ENCODE measurements at places on chromosomes 4 and X.

DNA sequence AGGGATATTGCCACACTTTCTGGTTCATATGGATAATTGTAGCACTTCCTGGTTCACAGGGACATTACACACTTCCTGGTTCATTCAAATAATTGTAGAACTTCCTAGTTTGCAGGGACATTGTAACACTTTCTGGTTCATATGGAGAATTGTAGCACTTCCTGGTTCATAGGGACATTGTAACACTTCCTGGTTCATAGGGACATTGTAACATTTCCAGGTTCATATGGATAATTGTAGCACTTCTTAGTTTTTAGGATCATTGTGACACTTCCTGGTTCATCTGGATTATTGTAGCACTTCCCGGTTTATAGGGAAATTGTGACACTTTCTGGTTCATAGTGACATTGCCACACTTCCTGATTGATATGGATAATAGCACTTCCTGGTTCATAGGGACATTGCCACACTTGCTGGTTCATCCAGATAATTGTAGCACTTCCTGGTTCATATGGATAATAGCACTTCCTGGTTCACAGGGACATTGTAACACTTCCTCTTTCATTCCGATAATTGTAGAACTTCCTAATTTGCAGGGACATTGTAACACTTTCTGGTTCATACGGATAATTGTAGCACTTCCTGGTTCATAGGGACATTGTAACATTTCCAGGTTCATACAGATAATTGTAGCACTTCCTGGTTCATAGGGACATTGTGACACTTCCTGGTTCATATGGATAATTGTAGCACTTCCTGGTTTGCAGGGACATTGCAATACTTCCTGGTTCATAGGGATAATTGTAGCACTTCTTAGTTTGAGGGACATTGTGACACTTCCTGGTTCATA, 59.2 kb upstream of the CD99 start:
- no peak for DNase-seq

DNA sequence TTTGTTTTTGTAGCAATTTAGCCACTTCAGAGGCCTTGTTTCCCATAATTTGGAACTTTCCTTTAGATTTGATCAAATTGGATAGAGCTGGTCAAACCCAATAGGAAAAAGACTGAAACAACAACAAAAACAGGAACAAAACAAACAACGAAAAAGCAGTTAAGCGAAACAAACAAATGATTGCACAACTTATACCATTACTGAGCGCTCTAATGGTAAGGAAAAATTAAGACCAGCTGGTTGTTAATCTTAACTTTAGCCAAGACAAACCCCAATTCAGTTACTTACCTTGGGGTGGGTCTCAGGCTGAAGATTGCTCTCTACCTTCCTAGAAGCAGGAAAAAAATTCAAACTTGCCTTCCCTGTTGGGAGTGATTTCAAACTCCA, 38.3 kb downstream of the SPCS3 start:
- DNase-seq, result no peak

- no peak for DNase-seq
These were observed 51.5 kb downstream of the STARD8 start for GRCh38 chrX:68698942-68699341.

GRCh38 chr4:8794491-8794890, 77.1 kb downstream of the HMX1 start:
- DNase-seq, result no peak

DNA sequence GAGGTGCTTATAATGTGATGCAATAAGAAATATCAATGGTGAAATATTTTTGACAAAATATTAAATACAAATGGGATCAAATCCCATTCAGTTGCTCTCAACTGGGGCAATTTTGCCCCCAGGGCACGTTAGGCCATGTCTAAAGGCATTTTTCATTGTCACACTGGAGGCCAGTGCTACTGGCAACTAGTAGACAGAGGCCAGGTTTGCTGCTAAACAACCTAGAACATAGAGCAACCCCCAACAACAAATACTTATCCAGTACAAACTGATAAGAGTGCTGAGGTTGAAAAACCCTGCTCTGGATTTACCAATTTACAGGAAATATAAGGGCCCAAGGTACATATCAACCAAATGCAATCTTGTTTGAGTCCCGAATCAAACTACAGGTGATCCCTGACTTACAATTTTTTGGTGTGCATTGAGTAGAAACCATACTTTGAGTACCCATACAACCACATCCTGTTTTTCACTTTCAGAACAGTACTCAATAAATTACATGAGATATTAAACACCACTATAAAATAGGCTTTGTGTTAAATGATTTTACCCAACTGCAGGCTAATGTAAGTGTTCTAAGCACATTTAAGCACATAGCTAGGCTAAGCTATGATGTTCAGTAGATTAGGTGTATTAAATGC, 237.5 kb downstream of the HNRNPD start:
- DNase-seq, result no peak

DNA sequence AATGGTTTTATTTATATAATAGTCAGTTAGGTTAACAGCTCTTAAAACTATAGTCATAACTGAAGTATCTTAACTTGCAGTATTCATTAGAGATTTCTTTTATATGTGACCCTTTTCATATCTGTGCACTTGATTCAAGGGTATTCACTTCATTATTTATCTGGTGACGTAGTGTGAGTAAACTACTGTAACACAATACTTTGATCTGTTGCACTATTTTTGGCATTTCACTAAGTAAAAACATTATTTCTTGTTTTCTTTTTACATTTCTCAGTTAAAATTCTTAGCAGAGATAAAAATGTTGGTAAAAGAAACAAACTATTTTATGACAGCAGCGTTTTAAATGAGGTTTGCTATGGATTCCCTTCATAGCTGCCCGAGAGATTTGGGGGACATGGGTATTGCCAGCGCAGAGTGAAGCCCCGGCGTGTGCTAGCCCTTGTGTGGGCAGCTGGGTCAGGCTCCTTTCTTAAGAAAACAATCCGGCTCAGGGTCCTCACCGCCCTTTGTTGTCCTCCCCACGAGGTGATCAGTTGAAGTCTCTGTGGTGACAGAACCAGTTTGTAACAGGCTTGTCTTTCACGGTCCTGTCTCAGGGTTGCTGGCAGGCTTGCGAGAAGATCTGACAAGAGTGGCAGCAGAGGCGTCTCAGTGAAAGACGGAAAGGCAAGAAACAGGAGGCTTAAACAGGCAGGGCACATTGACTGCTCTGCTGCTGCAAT, 293.4 kb downstream of the BMPR1B start:
- no peak for DNase-seq

GRCh38 chrX:29231800-29232199, 644.6 kb downstream of the IL1RAPL1 start:
- no peak for DNase-seq

DNA sequence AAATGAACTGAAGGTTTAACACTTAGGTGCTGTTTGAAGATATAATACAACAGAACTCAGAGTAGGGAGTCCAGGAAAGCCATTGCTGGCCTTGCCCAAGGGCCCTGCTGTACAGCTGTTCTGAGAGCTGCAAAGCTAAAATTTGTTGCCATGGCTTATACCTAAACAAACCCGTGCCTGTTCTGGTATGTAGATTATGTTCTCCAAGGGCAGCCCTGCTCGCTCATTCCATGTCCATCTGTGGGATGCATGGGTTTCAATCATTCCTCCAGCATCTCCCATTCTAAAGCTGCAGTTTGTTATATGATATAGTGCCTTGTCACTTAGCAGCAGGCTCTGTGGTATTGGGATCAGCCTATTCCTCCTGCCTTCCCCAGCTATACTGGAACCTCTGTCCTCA, 80.8 kb upstream of the BMPR1B start:
- no peak for DNase-seq

- no peak for DNase-seq
These were observed 154.5 kb downstream of the PALLD start for GRCh38 chr4:168651374-168651773.

DNA sequence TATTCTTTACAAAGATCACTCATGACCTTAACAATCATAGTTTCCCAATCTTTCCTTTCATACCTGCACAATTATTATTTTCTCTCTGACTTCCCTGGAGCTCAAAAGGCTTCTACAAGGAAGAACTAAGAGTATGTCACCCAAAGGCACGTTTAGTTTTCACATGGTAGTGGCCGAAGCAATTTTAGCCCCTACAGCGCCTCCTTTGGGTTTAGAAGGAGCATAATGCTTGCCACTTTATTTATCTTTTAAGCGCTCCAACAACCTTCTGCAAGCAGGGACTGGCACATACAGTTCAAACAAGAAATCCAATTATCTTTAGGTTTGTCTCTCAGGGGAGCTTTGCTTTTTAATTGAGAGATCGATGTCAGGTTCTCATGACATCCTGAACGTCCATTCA, 42.0 kb upstream of the IGSF1 start:
- DNase-seq, result no peak

DNA sequence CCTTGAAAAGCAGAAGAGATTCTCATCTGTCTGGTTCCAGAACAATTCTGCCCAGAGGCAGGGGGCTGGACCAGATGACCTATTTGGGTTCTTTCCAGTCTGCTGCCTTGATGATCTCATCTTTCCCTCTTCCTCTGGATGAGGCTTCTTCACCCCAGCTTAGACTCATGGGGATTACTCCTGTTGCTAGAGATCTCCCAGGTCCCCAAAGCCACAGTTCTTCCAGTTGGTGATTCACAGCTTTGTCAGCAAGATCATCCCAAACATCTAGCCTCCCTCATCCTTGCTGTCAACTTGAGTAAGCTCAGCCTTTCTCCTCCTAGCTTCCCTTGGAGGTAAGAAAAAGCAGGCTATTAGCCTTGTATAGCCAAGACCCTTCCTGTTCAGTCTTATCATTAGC, 64.2 kb upstream of the PJA1 start:
- DNase-seq, result no peak

- DNase-seq, result no peak
These were observed 34.8 kb downstream of the PLAC1 start for GRCh38 chrX:134623293-134624045.

- no peak for DNase-seq
These were observed 371.4 kb upstream of the FAM241A start for GRCh38 chr4:111773858-111774257.

DNA sequence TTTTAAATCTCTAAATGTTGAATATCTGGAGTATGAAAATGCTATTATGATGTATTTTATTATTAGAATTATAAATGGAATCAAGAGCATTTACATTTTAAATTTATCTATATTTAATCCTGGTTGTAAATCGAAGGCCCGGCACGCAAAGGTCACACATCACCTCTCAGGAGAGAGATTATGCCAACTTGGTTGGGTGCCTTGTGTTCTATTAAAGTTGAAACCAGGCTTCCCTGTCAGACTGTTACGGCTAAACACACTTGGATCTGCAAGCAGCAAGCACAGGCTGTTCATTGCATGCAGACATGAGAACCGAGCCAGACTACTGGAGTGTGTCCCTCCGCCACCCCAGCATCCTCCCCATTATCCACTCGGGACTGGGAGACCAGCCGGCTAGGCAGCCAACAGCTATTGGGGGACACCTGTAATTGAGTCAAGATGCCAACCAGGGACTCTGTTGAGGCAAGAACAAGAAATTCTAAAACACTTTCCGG, 16.4 kb upstream of the SEL1L3 start:
- no peak for DNase-seq

DNA sequence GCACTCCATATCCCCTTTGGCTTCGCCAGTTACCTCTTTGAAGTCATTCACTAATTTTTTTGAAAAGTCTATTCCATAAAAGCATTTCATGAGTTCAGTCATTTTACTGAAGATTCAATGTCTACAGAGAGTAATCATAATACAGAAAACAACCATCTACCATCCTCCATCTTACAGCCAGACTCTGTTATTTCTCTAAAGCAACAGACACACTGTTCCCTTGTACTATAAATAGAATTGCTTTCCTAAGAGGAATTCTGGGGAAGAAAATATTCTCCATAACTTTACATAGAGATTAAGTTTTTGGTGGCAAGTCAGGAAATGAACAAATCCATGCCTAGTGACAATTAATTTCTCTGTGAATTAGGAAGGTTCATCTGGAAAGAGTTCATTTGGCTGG, 37.0 kb downstream of the XK start:
- DNase-seq, result no peak

DNA sequence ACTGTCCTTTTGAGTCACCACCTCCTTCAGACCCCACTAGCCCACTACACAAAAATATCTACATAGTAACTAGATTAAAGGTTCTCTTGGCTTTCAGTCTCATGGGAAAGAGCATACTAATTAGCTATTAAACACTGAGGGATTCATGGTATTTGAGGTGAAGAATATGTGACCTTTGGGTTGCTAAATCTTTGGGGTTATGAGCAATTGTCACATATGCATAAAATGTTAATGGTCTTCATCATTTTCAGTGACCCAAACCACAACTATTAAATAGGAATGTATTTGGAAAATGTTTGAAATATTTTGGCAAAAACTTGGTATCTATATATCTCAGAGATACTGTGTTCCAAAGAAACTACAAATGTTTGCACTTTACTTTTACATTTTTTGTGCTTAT, 365.1 kb downstream of the MAGEB5 start:
- DNase-seq, result no peak

- no peak for DNase-seq
These were observed 8.2 kb downstream of the SH3TC1 start for GRCh38 chr4:8207314-8207713.

GRCh38 chr4:174037631-174038030, 245.8 kb downstream of the FBXO8 start:
- DNase-seq, result no peak

GRCh38 chrX:100418556-100418955, 8.5 kb upstream of the PCDH19 start:
- no peak for DNase-seq

GRCh38 chr4:89213382-89213701, 94.3 kb downstream of the GPRIN3 start:
- DNase-seq, result no peak

DNA sequence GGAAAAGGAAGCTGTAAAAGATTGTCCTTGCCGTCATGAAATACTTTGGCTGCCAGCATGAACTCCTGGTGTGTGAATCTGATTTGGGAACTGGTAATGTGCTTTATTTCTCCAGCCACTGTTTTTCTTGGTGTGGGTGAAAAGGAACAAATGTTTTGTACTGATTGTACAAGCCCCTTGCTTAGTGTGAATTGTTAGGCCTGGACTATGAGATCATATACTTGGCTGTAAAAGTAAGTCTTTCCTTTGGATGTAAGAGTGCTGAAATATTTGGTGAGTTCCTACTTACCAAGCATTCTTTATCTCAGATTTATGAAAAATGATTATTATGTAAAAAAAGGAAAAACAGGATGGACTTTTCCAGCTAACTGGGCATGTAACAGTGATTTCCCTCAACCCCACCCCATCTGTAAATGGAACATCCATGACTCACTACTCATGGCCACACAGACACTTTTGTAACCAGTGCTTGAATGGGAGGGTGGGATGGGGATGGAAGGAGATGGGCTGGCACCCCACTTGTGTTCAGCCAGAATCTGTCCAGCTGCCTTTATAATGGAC, 6.3 kb downstream of the FNIP2 start:
- DNase-seq, result no peak

- no peak for DNase-seq
These were observed 1222.4 kb upstream of the PRKX start for GRCh38 chrX:4935846-4936245.

GRCh38 chr4:44235897-44236296, 212.7 kb downstream of the KCTD8 start:
- DNase-seq, result no peak

Measured in activated CD4-positive, alpha-beta T cell treated with anti-CD3 and anti-CD28 coated beads, Interleukin-2, amount 50 U/mL, for 1 hour (primary cell).